ENCODE measurements at places on chromosomes 13 and 19.

- peak; percentile 83 for DNase-seq
Measured at GRCh38 chr13:75537401-75538365, at the start of gene COMMD6. Gene COMMD6 (minus strand): TSS chr13:75537841. CDS start chr13:75537805, 36 bp downstream.

GRCh38 chr13:64866331-64866730 is 2363.8 kb downstream of the PCDH9 start:
- no peak for DNase-seq

GRCh38 chr19:54197121-54197520 is 3.5 kb upstream of the RPS9 start:
- no peak for DNase-seq

DNA sequence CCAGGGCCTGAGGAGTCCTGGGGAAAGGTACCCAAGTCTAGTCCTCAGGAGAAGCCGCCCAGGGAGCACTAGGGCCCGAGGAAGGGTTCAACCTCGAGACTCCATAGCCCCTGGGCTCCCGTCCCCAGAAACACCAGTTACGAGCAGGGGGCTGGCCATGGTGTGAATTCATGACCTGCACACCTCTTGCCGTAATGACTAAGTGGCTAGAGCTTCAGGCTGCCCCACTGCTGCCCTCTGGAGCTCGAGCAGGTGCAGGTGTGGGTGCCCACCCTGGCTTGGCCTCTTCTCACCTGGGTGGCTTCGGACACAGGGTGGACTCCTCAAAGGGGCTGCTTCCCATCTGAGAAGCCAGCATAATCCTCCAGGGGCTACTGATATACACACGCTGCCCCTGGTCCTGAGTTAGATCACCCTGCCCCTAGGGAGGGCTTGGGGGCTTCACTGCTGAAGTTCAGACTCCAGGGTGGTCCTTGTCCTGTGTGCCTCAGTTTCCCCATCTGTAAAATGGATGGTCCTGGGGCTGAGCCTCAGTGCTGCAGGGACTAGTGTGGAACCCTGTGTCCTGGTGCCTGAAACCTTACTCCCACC is 13.6 kb downstream of the SPC24 start:
- no peak for DNase-seq

DNA sequence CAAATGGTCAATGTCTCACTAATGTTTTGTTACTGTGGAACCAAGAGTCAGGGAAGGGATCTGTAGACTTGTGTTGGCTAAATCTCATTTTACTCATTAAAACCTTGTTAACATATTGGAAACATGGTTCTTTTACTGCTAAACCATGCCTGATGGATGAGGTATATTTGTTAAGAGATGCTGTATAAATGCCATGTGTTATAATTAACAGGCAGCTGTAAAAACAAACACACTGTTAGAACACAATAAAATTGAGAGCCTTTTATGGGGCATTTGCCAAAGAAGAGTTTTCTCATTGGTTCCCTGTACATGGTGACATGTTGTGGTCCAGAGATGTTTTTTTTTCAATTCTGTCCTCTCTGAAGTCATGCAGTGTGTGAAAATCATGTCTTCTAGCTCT is 121.9 kb downstream of the ESD start:
- DNase-seq, result no peak

- no peak for DNase-seq
Measured at GRCh38 chr19:20612711-20613316, 47.2 kb upstream of the ZNF737 start.

DNA sequence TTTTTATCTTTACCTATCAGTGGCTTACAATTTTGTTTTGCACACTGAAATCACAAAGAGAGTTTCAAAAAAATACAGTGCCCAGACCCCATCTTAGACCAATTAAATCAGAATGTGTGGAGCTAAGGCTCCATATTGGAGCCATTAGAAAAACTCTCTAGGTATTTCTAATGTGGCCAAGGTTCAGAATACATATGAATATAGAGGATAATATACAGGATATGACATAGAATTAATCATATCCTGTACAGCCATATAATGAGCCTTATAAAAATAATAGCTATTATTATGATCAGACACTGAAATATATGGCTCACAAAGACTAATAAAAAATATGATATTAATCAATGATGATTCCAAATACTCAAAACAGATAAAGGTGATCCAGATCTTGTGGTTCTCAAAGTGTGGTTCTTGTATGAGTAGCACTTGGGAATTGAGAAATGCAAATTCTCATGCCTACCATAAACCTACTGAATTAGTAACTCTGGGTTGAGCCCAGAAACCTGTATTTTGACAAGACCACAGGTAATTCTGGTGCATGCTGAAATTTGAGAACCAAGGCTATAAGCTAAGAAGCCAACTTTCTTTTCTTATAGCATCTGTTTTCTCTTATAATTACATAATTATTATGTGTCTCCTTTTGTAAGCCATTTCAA is 408.0 kb downstream of the DIAPH3 start:
- DNase-seq, result no peak

GRCh38 chr13:104592545-104593250 is 1526.5 kb upstream of the SLC10A2 start:
- no peak for DNase-seq

DNA sequence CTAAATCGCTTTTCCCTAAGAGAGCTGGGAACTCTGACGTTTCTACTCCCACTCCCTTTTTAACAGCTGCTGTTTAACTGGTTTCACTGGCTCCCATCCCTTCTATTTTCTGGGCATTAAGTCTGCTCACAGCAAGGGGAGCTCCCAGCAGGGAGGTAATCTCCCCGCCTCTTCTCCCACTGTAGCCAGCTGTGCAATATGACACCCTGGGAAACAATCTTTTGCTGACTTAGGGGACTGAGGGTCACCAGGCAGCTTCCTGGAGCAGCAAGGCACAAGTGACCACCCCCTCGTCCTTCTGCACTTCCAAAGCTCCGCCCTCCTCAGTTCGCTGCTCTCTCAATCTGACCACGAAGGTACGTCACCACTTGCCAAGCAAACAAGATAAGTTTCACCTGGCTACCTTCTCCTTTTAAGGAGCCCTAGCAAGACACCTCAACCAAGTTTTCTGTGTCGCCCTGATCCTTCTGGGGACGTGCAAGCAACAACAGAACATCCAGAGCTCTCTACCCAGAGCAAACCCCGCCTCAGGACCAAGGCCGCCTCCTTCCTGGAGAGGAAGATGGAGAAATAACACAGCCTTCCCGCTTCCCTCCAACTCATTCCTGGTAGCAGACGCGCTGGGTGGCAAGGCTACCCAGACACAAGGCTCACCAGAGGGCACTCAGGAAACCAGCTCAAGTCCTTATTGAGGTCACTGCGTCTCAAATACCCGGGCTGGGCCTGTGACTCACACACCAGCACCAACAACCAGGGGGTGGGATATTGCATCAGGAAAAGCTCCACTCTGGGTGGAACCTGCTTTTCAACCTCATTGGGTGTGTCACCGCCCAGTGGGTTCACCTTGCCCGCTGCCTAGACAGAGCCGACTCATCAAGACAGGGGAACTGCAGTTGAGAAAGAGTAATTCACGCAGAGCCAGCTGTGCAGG is 92.4 kb downstream of the STK24 start:
- peak; percentile 77 for DNase-seq

GRCh38 chr13:21117104-21117809 is 55.9 kb upstream of the LATS2 start:
- DNase-seq, result no peak

GRCh38 chr13:71030784-71031183 is 836.2 kb downstream of the DACH1 start:
- no peak for DNase-seq

- no peak for DNase-seq
Measured at GRCh38 chr19:40921005-40921897, 39.2 kb upstream of the CYP2A7 start.

GRCh38 chr19:23787106-23787505 is 28.4 kb upstream of the ZNF681 start:
- no peak for DNase-seq

- DNase-seq, result no peak
Measured at GRCh38 chr13:30033681-30034457, 183.5 kb upstream of the UBL3 start.

- no peak for DNase-seq
Measured at GRCh38 chr19:10929402-10929794, 787 bp downstream of the TIMM29 start.

- no peak for DNase-seq
Measured at GRCh38 chr19:28372576-28373247, 840.2 kb downstream of the UQCRFS1 start.

DNA sequence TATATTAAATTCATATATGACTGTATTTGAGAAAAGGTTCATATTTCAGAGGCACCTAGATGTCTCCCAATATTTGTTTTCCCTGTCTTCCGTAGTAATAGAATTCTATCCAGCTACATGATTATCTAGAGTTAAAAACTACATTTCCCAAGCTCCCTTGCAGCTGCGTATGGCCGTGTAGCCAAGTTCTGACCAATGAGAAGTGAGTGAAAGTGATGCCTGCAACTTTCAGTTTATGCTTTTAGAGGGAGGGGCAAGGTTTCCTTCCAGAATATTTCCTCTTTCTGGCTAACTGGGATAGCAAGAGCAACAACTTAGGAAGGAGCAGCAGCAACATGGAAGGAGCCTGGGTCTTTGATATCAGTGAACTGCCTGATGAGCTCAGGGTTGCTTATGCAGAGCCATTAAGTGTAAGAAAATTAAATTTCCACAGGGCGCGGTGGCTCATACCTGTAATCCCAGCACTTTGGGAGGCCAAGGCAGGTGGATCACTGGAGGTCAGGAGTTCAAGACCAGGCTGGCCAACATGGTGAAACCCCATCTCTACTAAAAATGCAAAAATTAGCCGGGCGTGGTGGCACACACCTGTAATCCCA is 23.2 kb upstream of the CYP2A13 start:
- no peak for DNase-seq

GRCh38 chr19:17775991-17776803 is 18.7 kb upstream of the B3GNT3 start:
- DNase-seq, result no peak

GRCh38 chr13:100561599-100562204 is 26.9 kb downstream of the GGACT start:
- DNase-seq, result no peak

- DNase-seq, result no peak
Measured at GRCh38 chr13:97567510-97568243, 133.7 kb downstream of the RAP2A start.

DNA sequence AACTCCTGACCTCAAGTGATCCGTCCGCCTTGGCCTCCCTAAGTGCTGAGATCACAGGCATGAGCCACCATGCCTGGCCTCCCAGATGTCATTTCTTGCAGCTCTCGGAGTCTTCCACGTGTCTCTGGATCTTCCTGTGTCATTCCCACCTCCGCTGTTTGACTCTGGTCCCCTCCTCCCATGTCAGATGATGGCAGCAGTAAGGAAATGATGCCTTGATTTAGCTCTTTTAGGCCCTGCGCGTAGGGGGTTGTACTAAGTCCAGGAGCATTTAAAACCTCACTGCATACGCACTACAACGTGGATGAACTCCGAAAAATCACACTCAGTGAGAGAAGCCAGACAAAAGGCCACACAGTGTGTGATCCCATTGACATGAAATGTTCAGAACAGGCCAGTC is 113.1 kb downstream of the GNG7 start:
- DNase-seq, result no peak

DNA sequence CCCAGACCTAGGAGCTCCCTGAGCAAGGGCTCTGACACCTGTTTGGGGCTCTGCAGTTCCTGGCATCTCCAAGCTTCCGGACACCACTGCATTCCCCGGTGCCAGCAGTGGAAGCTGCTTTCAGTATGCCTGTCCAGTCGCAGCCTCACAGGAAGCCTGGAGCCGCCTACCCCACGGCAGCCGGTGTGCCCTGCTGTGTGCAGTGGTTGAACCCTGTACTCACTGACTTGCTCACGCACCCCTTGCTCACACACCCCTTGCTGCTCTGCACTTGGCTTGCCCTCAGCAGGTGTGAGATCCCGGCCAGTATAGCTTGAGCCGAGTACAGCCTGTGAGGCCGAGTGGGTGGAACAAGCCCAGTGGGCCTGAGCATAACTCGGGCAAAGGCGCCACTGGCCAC is 70.3 kb downstream of the PIBF1 start:
- no peak for DNase-seq

- no peak for DNase-seq
Measured at GRCh38 chr13:75437582-75438318, 44.2 kb downstream of the TBC1D4 start.

GRCh38 chr19:55206664-55207500 is 2.4 kb downstream of the PTPRH start:
- DNase-seq, result peak; percentile 77

- no peak for DNase-seq
Measured at GRCh38 chr19:57807541-57807940, 7.2 kb downstream of the ZNF552 start.

GRCh38 chr13:50400035-50400726 is 384.9 kb downstream of the KCNRG start:
- no peak for DNase-seq

GRCh38 chr13:26221721-26222519 is at the start of gene RNF6:
Gene RNF6 (minus strand): TSS chr13:26222314. CDS start chr13:26219649, 2,665 bp downstream.
- DNase-seq, result peak; percentile 94

DNA sequence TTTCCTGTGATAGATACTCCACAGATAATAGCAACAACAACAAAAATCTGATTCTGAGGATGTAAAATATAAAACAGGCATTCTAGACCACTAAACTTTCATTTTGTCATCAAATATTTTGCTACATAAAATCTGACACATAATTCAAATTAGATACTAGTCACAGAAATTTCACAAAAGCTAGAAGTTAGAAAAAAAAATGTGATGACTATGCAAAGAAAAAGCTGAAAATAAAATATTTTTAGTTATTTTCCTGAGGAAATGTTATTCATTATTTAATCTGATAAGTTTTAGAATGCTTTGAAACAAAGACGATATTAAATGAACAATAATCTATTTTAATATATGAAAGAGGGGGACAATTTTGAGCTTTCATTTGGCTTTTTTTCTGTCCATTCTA is 357.2 kb downstream of the SLITRK6 start:
- no peak for DNase-seq

DNA sequence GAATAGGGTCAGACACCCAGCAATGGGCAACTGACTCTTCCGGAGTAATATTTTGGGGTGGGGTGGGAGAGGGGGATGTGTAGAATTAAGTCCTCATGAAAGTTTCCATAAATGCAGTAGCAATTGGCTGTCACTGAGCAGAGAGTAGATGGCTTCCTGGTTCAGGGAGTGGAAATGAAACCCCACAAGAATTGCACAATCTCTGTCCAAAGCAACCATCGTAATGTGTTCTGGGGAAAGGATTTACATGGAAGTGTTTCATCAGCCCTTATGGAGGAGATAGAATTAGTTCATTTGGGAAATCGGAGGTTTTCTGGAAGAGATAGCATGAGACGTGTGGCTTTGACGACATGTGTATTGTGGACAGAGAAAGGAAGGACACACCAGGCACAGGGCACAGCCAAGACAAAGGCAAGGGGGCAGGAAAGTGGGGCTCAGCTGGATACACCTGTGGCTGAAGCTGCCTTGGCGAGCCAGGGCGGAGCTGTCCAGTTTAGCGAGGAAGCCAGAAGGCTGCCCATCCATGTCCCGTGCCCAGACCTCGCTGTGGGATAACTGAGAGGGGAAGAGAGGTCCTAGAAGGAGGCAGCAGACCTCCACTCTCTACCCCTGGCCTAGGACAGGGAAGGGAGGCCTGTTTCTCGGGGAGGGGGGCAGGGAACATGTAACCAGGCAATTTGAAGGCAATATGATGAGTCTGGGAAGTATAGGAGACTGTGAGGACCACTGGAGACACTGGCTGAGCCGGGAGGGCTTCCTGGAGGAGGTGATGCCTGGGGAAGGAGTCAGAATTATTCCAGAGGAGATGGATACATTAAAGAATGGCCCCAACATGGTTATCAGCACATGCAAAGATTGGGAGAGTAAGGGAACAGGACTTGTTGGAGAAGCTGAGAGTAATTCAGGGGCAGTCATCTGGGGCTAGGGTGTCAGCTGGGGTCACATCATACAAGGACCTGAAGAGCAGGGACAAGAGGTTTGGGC is 2.6 kb upstream of the CLEC4G start:
- no peak for DNase-seq

Data from activated CD8-positive, alpha-beta memory T cell treated with anti-CD3 and anti-CD28 coated beads, Interleukin-2, amount 50 U/mL, for 48 hours (primary cell).